ENCODE measurements at places on chromosomes 5 and 9.

- DNase-seq: peak; percentile 37
These were observed 1.1 kb upstream of the FAM78A start for GRCh38 chr9:131277287-131277909.

DNA sequence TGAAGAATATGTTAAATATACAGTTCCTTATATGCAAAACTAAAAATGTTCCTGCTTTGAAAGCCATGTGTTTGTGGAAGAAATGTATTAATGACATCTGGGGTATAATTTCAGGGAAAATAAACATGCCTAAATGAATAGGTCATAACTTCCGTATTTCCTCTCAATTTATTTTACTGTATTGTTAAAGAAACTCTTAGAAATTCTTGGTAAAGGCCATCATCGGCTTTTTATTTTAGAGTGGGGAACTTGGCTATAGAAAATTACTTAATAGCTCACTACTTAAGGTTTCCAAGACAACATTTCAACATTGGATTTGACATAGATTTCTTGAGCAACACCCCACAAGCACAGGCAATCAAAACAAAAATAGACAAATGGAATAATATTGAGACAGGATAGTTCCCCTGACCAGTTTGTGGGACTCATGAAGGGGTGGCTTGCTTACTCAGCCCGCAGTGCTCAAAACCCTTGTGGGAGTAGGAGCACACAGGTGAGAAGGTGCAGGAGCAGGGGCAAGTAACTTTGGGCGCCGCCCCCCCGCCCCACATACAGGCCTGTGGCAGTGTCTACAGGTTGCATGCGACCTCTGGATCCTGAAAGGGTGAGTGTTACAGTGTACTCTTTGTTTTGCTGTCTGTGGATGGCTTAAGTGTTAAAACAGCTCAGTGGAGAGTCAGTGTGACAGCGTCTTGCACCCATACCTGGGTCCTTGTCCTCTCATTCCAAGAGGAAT is 891.4 kb upstream of the C9orf72 start:
- no peak for DNase-seq

DNA sequence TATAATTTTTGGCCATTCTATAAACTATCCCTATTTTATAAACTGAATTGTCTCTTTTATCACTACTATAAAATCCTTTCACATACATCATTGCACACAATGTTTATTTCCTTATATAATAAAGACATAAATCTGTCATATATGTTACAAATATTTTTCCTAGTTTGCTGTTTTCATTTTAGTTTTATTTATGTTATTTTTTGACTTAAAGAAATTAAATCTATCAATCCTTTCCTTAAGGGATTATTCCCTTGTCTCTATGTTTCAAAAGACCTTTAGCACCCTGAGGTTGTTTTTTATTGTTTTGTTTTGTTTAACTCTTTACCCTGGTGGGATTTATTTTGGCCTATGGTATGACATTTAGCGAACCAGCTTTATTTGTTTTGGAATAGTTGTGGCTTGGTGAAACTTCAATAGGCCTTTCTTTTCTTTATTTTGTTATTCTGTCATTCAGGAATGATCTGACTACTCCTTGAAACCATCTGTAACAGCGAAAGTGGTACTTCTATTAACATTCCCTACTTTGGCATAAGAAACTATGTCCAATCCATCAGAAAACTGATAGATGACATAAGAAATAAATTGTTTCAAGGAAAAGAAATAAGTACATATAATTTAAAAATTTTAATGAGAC is 125.9 kb downstream of the CEP120 start:
- DNase-seq: no peak

GRCh38 chr9:101098392-101098791 is 69.9 kb downstream of the PLPPR1 start:
- DNase-seq: no peak

GRCh38 chr9:89278997-89279739 is 31.8 kb upstream of the CKS2 start:
- DNase-seq: no peak

DNA sequence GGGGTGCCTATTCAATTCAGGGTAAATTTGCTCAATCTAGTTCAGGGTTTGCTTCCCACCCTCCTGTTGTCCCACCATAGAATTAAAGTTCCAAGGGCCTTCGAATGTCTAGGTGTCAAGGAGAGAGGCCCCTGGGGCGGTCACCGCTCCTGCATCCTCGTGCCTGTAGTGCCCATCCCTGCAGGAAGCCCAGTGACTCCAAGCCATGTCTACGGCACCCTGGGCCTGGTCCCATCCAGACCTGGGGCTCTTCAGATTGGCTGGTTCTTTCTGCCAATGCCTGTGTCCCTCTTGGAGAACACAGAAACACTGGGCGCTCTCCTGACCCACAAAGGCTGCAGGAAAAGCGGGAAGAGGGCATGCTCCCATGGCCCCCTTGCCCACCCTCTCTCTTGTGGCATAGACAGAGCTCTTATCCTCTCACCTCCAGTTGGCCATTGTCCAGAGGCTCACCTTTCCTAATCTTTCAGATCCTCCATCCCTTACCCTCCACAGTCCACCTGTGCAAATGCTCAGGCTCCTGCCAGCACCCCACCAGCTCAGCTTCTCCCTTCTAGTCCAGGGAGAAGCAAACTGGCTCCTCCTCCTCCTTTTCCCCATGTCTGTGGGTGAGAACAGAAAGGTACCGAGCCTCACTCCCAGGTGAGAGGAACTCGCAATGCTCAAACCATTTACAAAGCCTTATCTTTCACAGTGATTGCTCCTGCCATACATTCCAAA is 253.0 kb upstream of the IRX2 start:
- DNase-seq: no peak

GRCh38 chr9:130054325-130054786 is 650 bp downstream of the GPR107 start:
- no peak for DNase-seq

- DNase-seq: no peak
These were observed 82.3 kb upstream of the TLE4 start for GRCh38 chr9:79489261-79490000.

GRCh38 chr5:59275510-59276324 is 617.8 kb downstream of the PDE4D start:
- DNase-seq: no peak

- DNase-seq: no peak
These were observed 108.0 kb upstream of the NR5A1 start for GRCh38 chr9:124615100-124615742.

DNA sequence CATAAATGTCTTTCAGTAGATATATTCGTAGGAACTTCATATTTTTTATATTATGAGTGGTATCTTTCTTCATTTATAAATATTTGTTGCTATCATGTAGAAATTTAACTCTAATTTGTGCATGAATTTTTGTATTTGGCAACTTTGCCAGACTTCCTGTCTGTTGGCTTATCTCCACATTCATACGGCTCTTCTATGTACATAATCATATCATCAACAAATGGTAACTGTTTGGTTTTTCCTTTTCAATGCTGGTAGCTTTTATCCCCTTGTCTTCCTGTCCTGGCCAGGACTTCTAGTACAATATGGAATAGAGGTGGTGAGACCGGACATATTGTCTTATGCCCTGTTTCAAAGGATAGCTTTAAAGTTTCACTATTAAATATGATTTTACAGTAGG is 132.3 kb upstream of the COL5A1 start:
- DNase-seq: no peak

DNA sequence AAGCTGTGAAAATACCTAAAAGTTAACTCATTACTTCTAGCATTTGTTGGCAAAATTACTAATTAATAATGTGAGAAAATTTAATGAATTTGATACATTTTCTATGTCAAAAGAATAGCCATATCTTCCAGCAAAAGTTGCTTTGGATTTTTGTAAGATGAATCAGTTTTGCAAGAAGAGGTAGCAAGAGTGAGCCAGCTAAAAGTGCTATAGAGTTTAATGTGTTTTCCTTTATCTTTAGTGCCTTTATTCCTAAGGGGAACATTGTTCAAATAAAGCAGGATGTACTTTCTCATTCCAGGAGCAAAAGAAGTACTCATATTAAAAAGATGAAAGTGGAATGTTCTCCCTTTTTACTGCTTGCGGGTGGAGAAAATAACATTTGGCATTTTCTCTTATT is 622.2 kb downstream of the ANXA1 start:
- DNase-seq: no peak

All from activated CD4-positive, alpha-beta T cell treated with anti-CD3 and anti-CD28 coated beads for 48 hours (primary cell).